Urinary bladder (tissue), 4 donors: ENCODE measurements at places on chromosomes 7 and 10.

DNA sequence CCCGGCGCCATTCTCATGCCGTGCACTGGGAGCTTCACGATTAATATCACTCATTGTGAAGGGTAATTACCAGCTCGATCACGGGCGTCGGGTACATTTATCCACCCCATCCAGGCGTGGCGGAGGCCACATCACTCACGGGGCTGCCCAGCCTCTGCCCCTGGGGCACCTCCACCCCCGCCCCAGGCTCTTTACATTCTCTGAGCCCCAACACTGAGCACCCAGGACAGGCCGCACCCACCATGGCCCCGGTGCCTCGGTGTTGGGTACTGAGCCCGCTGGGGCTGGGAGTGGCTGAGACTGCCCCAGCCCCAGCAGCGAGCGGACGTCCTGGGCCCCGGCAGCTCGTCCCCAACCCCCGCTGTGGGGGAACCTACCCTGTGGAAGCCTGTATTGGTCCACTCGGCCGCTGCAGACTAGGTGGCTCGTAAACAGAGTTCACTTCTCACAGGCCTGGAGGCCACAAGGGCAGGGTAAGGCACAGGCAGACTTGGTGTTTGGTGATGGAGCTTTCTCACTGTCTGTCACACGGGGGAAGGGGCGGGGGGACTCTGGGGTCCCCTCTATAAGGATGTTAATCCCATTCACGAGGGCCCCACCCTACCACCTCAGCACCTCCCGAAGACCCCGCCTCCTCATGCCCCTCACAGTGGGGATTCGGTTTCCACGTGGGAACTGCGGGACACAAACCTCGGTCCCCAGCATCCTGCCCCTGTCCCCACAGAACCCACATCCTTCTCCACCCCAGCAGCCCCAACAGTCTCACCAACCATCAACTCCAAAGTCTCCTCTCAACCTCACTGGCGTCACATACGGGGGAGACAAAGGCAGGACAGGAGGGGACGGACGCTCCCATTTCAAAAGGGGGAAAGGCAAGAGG lies 184.1 kb downstream of the ELFN1 start:
- DNase-seq, result no peak

DNA sequence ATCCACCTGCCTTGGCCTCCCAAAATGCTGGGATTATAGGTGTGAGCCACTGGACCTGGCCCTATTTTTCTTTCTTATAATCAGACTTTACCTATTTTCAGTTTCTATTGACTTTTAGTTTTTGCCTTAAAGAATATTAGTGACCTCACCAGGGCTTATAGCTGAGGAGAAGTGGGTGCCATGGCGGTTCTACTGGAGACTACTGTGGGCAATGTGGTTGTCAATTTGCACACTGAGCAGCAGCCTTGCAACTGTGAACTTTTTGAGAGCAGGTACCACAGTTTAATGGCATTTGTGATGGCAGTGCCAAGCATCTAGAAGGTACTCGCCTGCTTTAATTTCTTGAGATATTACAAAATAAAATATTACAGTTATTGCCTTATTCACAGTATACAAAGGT lies 11.5 kb downstream of the GLCCI1 start:
- DNase-seq, result no peak

DNA sequence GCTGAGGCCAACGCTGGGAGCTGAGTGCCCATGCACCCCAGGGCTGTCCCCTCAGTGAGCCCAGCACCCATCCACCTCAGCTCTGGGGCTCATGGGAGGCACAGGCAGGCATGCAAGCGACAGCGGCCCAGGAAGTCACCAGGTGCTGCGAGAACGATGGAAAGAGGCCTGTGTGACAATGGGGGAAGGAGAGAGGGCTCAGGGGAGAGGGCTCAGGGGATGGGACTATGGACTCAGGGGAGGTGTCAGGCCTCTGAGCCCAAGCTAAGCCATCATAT lies 292.5 kb downstream of the WDR37 start:
- no peak for DNase-seq

DNA sequence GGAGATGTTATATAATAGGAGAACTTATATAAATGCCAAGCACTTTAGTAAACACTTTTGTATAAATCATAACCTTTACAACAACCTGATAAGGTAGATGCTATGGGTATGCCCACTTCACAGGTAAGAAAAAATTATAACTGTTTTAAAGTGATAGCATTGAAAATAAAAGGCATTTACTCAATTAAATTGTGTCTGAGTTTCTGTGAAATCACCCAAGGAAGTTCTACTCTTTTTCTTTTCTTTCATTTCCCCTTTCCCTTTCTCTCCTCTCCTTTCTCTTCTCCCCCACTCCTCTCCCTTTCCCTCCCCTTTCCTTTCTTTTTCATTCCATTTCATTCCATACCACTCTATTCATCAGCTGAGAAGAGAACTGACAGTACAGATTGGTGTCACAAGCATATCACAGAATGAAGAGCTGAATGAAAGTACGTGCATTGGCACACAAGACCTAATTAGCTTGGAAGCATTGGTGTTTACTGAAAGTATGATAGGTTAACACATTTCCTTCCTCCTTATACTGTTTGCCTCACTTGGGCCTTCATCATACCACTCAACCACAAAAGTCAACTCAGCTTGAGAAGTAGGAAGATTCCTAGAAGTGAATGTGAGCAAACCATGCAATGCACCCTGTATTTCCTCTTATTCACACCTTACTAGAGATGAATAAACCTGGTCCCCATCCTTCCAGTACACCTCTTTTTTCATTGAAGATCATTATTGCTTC lies 117.9 kb upstream of the AGR3 start:
- DNase-seq, result no peak

DNA sequence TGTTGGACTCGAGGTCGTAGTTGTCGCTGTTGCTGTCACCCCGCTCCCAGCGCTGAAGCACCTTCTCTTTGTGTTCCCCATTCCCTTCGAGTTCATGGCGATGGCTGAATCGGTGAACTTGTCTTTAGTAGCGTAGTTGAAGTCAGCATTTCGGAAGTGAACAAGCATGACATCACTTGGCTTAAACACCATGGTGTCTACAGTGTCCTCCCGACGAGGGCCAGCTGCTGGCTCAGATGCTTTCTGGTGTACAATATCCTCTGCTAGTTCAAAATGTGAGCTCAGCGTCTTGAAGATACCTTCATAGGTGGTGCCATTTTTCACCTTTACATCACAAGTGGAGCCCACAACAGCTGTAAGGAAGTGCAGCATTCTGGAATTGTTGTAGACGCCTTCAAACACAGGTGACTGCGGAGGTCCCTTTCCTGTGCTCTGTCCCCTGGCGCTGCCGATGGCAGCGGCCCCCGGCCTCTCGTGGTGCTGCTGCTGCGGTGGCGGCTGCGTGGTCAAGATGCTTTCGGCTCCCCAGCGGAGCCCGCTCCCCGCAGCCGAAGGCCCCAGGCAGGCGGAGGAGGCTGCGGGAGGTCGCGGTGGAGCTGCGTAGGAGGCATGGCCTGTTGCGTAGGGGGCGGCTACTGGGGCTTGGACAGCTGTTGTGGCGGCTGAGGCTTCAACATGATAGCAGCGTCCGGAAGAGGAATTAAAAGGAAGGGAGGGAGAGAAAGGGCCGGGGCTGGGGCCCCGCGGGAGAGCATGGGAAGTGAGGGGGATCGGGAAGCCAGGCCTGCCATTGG lies 59.3 kb downstream of the ANKMY2 start:
- no peak for DNase-seq

GRCh38 chr10:4101918-4102654 lies 317.1 kb upstream of the KLF6 start:
- DNase-seq, result no peak

DNA sequence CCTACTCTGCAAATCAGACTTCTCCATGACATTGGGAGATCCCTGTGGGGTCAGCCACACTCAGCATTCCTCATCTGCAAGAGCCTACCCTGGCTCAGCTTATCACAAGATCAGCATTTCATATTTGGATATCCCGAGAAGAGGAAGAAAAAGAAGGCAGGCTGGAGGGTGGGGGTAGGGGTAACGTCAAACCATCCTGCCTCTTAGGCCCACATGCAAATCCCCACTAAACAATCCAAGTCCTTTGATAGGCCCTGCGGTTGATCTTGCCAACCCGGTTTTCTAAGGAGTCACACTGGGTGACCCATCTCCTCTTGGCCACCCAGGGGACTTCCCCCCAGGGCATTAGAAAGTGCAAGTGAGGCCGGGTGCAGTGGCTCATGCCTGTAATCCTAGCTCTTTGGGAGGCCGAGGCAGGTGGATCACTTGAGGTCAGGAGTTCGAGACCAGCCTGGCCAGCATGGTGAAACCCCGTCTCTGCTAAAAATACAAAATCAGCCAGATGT lies 128.0 kb upstream of the CALN1 start:
- DNase-seq, result no peak

GRCh38 chr10:118521415-118522117 lies 73.9 kb downstream of the PRLHR start:
- no peak for DNase-seq

DNA sequence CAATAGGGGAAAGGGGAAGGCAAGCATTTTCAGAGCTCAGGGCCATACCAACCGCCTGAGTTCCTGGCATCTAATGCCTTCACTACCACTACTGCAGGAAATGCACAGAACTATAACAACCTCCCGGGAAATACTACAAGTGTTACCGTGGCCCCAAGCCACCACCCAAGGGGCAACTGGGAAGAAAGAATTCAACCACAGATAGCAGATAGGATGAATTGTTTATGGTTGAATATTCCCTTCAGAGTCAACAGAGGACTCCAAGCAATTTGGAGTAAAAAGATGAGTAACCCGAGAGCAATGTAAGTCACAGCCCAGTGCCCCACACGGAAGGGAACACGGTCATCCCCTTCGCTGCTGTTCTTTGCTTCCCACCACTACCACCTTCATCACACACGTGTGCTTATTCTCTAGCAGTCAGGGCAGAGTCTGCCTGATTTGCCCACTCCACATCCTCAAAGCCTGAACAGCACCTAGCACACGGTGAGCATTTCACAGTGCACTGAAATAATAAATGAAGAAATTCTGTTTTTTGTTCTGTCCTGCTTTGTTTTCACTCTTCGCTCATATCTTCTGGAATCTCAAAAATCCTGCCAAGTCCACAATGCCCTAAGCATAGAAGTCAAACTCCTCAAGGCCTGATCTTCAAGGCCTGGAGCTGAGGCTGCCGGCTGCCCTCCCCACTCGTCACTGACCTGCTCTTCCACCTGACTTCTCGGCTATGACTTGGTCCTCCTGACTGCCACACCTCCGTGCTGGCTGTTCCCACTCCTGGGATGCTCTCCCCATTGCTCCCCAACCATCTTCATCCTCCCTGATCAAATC lies 221.1 kb downstream of the KCNMA1 start:
- DNase-seq, result no peak

DNA sequence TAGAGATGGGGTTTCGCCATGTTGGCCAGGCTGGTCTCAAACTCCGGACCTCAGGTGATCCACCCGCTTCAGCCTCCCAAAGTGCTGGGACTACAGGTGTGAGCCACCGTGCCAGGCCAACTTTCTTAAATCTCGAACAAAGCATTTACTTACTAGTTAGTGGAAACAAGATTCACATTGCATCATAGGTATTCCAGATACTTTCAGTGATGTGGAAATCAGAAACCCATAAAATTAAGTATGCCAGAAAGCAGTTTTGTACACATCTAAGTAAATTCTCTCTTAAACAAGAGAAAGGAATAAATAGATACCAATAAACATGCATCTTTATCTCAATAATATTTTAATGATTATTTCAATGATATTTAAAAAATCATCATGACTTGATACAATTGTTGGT lies 75.5 kb downstream of the DGKI start:
- DNase-seq, result no peak

- no peak for DNase-seq
These were observed 683.2 kb upstream of the IGFBP3 start for GRCh38 chr7:46604241-46604661.

GRCh38 chr10:102227050-102227449 lies 951 bp downstream of the ELOVL3 start:
- DNase-seq, result no peak

- DNase-seq, result peak; percentile 0
These were observed 18.6 kb downstream of the OCM2 start for GRCh38 chr7:97971120-97971989.

DNA sequence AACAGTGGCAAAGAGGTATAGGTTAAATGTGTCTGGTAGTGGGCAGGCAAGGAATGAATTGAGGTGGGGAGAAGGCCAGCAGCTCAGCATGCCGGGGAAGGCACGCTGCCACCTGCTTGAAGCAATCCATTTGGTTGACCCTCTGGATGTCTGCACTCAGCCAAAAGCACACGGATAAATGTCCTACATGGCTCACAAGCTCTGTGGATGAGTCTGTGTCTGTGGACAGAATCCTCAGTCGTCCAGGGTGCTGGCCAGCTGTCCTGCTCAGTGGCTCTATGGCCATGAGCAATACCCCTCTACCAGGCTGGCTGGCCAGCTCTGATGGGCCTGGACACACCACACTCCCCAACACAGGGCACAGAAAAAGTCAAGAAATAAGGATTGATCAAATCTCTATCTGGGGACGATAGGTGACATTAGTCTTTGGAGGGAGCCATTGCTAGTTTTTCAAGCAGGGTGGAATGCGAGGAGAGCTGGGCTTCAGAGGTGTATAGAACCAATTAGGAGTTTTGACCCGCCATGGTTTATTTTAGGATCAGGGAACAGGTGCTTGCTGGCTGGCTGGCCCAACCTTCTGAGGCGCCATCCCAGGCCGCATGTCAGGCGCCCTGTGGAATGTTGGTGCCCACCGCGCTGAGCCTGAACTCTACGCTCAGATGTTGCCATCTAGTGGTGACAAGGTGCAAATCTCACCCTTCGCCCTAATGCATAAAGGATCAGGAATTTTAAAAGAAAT lies 493.4 kb downstream of the TNS3 start:
- DNase-seq, result peak; percentile 25

DNA sequence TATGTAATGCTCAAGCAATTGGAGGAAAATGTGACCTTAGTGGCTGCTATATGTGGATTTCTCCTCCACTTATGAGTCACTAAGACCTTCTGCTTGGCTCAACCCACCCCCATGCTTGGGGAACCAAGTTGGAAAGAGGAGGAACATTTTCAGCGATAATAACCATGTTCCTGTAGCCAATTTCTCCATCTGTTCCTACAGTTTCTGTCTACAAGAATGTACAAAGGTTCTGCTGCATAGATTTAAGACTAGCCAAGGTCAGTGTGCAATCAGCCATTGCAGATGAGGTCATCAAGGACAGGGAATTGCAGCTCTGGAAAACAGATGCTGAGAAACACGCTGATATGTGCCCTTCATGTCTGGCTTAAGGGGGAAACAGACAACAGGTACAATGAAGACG lies 5.6 kb upstream of the NRCAM start:
- DNase-seq, result no peak

GRCh38 chr7:142513178-142513955 lies 235.9 kb upstream of the PRSS1 start:
- DNase-seq, result no peak

DNA sequence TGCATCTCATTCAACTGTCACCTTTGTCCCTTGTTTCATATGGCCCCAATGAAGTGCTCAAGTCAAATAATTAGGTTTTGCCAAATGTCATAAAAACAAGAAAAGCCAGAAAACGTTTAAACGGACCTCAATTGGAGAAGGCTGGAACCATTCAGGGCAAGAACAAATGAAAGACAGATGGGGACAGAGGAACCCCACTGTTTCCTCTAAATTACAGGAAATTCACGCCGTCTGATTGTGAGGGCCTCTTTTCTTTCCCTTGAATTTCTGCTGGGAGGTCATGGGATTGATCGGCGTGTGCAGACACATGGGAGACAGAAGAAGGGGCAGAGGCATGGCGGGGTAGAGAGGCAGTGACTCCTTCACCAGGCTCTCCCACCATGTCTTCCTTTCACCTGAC lies 656.4 kb downstream of the KCNMA1 start:
- no peak for DNase-seq

- DNase-seq, result no peak
These were observed 87.3 kb downstream of the PALS2 start for GRCh38 chr7:24660546-24660945.

- no peak for DNase-seq
These were observed 3.5 kb upstream of the HBP1 start for GRCh38 chr7:107165341-107165740.
